ENCODE measurements at places on chromosomes 12 and 14.

DNA sequence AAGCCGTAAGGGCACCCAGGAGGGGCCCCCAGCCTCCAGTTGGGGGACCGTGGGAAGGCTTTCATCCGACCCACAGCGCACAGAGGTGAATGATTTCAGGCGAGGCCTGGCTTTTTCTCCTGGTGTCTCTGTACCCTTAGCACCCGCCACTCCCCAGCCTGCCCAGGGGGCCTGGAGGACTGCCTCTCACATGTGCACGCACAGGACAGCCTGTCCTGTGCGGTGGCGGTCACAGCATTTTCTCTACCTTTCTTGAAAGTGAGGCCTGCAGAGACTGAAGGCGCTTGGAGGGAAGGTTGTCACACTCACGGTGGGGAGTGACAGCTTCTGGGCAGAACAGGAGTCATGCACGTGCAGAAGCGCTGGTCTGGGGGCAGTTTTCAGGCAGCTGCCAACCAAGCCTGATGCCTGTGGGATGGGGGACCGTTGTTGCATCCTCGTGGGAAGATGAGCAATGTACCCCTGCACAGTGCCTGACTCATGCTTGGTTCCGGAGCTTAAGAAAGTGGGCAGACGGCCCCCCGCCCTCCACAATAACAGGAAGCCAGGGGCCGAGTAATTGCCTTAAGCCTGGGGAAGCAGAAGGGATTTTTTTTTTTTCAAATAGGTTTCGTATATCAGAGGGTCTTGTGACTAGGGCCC is 148.1 kb downstream of the TSPAN9 start:
- DNase-seq, result no peak

DNA sequence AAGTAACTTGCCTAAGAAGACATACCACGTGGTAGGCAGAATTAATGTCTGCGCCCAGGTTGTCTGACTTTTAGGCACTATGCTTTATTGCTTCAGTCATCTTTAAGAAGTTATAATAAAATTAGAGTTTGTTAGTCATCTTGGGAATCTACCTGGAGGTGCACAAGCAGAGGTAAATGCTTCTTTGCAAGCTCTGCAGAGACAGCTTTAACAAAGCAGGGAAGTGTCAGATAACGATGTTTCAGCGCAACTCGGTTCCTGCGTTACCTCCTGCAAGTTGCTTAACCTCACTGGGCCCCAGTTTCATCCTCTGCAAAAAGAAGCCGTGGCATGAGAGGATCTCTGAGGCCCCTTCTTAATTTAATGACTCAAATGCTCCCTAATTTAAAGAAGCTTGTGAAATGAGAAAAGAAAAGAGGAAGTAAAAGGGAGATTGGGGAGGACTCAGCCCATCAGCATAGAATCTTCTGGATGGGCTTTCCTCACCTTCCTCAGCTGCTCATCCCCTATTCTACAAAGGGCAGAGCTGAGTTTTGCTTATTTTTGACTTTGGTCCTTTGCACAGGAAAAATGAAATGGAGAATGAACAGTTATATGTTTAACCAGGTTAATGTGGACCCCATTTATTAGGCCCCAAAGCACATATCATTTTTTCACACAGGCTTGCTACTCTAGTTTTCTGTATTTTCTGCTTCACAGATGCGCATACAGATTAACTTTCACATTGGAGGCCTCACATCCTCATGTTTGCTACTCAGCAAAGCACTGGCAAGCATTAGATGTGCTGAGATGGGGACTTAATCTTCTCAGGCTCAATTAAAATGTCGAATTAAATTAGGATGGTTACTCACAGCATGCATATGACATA is 5.1 kb downstream of the ARHGDIB start:
- DNase-seq, result no peak

DNA sequence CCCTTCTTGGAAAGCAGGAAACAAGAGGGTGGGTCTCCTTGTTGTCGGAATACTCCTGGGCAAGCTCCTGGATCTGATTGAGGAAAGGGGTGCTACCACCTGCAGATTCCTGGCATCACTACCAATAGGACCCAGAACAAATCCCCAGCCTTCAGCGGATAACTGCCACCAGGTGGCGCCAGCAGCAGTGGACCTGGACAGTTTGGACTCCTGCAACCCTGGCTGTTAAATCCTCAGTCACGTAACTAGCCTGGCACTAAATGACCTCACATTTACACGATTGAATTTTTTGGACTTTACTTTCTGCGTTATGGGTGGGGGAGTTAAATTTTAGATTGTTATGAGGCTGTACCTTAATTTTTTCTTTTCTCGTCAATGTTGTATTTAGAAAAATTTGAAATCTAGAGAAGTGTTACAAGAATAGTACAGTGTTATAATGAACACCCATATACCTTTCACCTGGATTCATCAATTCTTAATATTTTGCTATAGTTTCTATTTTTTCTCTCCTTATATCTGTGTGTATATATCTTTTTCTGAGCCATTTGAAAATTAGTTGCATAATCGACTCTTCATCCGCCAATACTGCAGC is 95.6 kb downstream of the GAS2L3 start:
- peak; percentile 20 for DNase-seq

- DNase-seq, result no peak
These were observed 76.5 kb downstream of the TGFB3 start for GRCh38 chr14:75905147-75905904.

DNA sequence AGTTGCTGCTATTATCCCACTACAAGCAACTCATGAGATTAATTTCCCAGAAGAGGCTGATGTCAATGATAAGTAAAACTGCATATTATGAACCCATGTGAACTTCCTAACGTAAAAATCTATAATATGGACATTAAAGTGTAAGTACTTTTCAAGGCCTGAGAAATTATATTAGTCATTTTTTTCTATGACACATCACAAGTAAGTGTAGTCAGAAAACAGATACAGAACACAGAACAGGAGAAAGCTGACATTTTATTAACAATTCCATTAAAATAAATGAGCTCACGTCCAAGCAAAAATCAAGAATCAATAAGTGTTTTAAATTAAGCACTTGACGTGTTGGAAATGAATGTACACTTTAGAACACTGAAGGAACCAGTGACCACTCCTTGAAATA is 155.0 kb downstream of the MDGA2 start:
- DNase-seq, result no peak

DNA sequence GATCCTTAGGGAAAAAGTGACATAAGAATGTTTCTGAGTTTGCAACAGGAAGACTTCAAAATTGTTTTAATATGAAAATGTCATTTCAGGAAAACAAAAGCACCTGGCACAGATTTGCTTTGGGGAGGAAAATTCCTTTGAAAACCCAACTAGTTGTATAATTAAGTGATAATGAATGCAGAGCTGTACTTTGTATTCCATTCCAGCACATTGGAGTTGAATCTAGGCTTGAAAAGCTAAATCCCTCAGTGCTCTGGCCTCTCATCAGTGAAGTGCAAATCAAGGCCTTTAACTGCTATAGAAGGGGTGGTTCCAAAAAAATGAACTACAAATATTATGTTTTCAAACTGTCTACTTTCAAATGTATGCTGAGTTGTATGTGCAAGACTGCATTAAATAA is 19.6 kb upstream of the C12orf42 start:
- DNase-seq, result no peak

DNA sequence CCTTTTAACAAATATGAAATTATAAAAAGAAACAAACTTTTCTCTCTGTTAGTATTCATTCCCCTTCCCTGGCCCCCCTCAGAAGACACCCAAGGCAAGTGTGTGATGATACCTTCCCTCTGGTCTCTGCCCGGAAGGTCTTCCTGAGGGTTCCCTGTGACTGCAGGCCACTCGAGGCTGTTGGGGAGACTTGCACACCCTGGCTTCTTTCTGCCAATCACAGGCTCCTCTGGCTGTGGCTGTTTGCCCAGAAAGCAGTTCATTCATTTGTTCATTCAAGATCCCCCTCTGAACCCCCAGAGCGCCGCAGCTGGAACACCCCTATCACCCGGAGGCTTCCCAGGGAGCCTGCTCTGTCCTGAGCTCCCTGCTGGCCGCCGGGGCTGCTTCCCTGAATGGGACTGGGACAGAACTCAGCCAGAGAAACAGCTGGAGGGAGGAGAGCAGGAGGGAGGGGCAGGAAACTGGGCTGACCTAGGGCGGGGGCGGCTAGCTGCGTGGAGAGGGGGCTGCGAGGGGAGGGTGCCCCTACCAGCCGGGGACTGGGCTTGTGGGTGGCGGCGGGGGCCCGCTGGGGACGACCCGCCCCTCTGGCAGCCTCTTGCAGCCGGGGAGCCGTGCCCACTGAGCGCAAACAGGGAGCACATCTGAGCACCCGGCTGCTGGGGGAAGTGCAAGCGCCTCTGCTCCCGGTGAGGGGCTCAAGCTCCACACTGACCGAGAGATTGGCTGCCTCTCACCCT is at the start of gene CMKLR1:
Gene CMKLR1, minus strand, starts transcription at position 397 of the 743 bp plus-strand sequence. CDS start 45,720 bp downstream, outside the sequence.
- DNase-seq, result no peak

DNA sequence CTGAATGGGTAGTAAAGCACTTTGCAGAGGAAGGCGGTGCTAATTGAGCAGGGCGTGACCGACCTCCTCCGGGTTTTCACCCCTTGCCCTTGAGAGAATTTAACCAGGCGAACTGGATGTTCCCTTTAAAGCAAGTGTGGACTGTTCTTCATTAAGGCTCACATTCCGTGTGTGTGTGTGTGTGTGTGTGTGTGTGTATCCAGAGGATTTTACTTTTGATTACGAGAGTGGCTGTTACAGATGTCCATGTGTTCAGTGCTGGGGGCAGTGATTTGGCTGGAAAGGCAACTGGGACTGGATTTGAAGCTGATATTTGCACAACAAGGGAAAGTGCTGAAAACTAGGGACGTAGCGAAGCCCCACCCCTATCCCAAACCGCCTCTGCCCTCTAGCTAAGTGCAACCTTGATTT is 2.2 kb downstream of the TMEM132C start:
- no peak for DNase-seq

- no peak for DNase-seq
These were observed 40.3 kb downstream of the LEMD3 start for GRCh38 chr12:65209655-65210043.

- no peak for DNase-seq
These were observed 12.2 kb downstream of the BICD1 start for GRCh38 chr12:32118806-32119205.

- DNase-seq, result no peak
These were observed 626 bp downstream of the LHX5 start for GRCh38 chr12:113470871-113471618.

DNA sequence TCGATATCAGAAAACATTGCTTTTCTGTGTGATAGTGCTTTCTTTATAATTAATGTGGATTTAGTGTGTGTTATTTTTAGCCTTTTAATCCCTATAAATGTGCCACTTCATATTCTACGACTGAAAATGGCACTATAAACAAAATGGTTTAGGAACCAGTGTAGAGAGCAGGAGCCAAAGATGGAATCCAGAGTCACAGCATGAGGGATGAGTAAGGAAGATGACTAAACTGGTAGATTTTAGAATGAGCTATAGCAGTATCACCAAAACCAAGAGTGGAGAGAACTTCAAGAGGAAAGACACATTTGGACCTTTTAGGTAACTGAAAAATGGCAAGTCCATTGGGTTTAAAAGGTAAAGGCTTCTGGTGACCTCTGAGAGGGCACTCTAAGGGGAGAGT is 887.2 kb downstream of the NRXN3 start:
- DNase-seq, result no peak

- DNase-seq, result no peak
These were observed 9.0 kb downstream of the RPS6KL1 start for GRCh38 chr14:74913986-74914573.

- DNase-seq, result no peak
These were observed 117.8 kb upstream of the LHX5 start for GRCh38 chr12:113589437-113589836.

- DNase-seq, result no peak
These were observed 640 bp upstream of the ZFYVE1 start for GRCh38 chr14:73027546-73027945.

DNA sequence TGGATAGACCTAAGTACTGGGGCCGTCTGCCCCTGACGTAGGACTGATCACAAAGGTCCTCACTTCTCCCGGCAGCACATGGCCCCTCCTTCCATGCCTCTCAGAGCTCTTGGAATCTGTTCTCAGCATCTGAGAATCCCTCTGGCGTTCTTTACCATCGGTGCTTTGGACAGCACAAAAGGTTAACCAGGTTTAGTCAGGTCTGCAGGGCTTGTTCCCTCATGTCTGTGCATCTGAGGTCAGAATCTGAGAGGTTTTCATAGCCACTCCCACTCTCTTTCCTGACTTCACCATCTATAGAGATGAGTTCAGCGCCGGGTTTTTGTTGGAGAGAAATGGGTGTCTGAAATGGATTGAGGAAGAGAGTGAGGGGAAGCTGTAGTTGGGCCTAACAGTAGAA is 130.0 kb upstream of the ARHGAP5 start:
- DNase-seq, result no peak

DNA sequence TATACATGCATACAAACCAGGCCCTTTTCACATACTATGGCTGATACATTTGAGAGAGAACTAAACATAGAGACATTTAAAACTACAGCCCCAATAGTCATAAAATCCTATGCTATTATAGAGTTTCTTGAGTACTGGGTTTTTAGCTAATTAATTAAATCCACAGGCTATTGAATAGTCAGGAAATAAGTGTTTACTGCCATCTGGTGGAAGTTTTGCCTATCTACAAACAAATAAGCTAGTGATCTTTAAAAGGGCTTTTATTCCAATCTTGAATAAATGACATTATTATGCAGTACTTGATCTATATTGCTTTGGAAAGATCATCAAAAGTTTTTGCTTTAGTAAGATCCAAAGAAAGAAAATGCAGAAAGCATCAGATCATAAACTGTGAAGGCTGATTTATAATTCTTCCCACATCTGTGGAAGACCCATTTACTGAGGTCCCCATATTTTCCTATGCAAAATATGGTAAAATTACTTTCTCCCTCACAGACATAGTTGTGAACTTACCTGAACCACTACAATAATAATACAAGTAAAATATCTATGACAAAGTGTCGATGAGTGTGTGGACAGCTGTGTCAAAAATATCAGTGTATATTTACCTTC is 131.3 kb downstream of the ITPR2 start:
- DNase-seq, result peak; percentile 11

DNA sequence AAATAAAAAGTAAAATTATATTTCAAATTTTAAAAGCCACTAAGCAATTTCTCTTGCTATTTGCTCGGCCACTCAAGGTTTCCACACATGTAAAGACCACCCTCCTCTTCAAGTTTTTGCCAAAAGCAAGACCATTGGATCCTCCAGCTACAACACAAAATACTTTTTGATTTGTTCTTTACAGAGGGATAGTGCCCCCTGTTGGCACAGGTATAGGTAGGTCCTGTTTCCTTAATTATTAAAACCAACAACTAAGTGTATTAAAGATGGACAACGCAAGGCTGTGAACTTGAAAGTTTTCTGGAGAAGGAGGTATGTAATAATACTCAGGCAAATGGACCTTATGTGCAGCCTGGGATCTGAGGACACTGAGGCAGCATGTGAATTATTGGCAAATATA is 23.8 kb downstream of the ATP6V1D start:
- no peak for DNase-seq

GRCh38 chr14:99478128-99478527 is 2.5 kb downstream of the SETD3 start:
- DNase-seq, result no peak

Measured in NCI-H1417 treated with DMSO at 0.1 percent for 48 hours (cell line).